ENCODE measurements at places on chromosomes 2 and 18.

DNA sequence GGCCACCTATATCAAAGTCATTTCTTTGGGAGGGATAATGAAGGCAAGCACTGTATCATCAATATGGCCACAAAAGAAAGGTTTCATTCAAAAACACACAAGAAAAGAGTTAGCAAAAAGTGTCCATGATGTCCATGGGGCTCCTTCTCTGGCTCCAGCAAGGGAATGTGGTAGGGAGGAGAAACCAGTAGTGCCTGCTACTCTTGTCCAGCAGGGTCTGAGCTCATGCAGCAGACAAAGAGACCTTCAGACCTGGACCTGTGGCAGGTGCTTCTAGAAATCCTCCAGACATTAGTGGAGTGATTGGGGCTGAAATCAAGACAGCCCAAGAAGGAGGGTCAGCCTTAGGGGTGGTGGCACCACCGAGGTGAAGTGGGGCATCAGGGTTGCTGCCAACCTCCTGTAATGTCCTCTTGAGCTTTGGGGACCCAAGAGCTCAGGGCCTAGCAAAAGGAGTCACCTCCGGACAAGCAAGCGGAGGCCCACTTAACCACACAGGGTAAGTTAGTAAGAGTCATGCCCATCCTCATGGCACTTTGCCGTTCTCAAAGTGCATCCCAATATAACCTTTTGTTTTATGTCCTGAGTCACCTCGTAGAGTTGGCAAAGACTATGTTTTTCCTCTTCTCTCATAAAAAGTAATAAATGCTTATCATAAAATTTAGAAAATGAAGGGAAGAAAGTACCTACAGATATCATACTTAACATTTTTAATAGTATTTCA is 112.6 kb upstream of the YPEL5 start:
- no peak for DNase-seq

DNA sequence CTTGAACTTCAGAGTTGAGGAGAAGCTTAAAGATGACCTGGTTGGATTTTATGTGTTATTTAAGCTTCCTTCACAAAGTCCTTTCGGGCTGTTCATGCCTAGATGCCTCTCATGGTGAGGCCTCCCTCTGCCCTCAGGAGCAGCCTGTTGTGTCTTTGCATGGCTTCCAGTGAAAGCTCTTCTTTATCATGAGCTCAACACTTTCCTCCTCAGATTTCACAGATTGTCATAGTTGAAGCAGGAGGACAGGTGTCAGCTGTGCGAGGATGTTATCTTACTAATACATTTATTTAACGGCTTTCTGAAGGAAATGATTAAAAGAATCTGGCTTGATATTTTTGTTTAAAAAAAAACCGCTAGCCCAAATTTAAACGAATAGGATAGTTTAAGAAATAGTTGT is 48.8 kb upstream of the ITSN2 start:
- DNase-seq = no peak

DNA sequence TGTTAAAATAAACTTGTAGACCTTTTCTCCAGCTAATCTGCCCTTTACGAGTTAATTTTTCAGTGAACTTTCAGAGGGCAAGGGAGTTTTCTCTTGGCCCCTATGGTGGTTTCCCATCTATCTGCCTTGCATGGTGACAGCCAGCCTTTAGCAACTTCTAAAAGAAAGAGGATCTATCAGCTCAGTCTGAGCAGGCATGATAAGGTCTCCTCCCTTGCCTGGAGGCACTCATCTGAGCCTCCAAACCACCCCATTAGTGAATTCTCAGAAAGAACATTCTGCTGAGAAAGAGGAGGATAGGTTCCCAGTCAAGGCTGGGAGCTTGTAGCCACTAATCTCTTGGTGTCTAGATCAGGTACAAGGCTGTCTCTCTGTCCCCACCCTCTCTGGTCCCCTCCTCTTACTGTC is 10.7 kb upstream of the GYPC start:
- no peak for DNase-seq

DNA sequence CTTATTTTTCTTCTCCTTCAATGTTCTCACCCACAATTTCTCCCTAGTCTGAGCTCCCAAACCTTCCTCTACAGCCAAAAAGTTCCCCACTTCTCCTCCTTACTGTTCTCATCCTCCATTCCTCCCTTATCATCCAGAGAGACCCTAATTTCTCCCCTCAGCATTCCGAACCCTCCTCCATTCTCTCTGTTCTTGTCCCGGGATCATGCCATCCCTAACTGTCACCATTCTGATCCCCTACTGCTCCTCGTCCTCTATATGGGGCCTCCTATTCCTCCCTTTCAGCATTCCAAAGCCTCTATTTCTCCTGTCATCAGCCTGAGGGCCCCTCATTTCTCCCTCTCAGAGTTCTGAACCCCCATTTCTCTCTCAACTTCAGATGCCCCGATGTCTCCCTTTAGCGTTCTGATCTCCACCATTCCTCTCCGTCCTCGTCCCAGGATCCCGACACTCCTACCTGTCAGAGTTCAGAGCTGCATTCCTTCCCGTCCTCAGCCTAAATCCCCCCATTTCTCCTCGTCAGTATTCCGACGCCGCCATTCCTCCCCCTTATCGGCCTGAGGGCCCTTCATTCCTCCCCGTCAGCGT is 522 bp downstream of the MBD1 start:
- no peak for DNase-seq

- no peak for DNase-seq
Measured at GRCh38 chr2:25948437-25948836, 33.9 kb downstream of the KIF3C start.

DNA sequence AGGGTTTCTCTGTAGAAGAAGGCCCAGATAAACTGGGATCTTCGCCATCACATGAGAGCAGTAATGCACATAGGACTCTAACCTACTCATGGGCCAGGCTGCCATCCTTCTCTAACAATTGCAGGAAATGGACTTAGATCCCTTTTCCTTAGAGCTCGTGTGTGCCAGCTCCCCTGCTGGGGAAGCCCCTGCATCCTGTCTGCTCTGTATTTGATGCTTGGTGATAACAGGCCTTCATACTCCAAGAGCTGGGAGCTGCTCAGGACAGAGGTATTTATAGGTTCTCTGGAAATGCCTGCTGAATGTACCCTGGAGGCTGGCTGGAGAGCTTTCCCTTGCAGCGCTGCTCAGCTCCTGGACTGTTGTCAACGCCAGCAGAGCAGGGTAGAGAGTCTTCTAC is 249.6 kb downstream of the MTX2 start:
- DNase-seq = no peak

- peak; percentile 75 for DNase-seq
Measured at GRCh38 chr2:150491943-150492342, 4.5 kb upstream of the RND3 start.

- DNase-seq = no peak
Measured at GRCh38 chr2:240295256-240296103, 140.0 kb upstream of the GPC1 start.

DNA sequence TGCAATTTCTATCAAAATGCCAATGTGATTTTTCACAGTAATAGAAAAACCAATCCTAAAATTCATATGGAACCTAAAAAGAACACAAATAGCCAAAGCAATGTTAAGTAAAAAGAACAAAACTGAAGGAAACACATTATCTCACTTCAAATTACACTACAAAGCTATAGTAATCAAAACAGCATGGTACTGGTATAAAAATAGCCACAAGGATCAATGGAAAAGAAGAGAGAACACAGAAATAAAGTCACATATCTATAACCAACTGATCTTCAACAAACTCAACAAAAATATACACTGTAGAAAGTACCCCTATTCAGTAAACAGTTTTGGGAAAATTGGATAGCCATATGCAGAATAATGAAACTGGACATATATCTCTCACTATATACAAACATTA is 252.2 kb upstream of the CYP26B1 start:
- DNase-seq = no peak

DNA sequence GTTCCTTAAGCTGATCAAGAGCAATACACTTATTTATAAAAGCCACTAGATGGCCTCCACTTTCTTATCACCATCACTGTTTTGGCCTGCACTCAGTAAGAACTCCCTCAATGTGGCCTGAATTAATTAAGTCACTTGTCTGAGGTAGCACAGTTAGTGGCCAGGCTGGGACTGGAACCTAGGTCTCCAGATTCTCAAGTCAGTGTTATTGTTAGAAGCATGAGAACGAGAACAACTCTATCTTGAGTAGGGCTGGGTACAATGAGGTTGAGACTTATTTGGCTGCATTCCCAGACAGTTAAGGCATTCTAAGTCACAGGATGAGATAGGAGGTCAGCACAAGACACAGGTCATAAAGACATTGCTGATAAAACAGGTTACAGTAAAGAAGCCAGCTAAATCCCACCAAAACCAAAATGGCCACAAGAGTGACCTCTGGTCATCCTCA is 115.8 kb downstream of the SS18 start:
- no peak for DNase-seq

Data from fibroblast of gingiva (primary cell).